ENCODE measurements at places on chromosomes 13 and 19. TPM values are rescaled to one million over a fixed set of nuclear protein-coding genes. Genes with fewer than 3 reads are reported as not detected.

- no peak for DNase-seq
These were observed 2.3 kb upstream of the DNAJB1 start for GRCh38 chr19:14520543-14520942.

DNA sequence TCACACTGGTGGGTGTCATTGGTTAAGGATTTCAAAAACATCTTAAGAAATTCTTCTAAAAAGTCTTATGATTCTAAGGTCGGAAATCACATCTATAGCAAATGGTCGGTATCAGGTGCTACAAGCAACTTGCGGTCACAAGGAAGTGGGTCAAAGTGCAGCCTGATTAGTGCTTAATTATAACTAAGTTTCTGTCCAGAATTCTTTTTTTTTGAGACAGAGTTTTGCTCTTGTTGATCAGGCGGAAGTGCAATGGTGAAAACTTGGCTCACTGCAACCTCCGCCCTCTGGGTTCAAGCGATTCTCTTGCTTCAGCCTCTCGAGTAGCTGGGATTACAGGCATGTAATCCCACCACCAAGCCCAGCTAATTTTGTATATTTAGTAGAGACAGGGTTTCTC, 1.2 kb upstream of the GDF15 start:
- no peak for DNase-seq

The ZNF560 gene
- polyA plus RNA-seq, result 0.16 TPM

- DNase-seq, result no peak
These were observed 290.8 kb downstream of the FOXO1 start for GRCh38 chr13:40375489-40376171.

DNA sequence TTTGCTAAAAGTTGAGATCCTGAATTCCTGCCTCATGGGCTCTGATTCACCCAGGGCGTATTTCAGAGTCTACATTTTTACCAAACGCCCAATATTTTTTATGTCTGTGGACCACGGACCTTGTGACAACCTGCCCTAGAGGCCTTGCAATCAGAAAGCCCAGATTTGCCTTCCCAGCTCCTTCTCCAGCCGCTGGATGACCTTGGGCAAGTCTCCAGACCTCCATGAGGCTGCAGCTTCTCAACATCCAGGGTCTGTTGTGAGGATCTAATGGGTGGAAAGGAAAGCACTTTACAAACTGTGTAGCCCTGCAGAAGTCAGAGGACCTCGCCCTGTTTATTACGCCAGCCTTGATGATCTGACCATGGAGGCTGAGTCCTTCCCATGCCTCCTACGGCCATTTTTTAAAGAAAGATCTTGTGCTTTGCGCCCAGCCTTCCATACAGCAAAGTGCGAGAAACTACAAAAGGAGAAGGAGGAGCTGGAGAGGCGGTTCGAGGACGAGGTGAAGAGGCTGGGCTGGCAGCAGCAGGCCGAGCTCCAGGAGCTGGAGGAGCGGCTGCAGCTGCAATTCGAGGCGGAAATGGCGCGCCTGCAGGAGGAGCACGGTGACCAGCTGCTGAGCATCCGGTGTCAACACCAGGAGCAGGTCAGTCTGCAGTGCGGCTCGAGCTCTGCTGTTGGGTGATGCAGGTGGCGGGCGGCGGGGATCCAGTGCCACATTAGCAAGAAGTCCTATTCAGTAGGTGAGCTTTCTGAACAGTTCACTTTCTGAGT, 115.6 kb downstream of the SLC7A1 start:
- no peak for DNase-seq

DNA sequence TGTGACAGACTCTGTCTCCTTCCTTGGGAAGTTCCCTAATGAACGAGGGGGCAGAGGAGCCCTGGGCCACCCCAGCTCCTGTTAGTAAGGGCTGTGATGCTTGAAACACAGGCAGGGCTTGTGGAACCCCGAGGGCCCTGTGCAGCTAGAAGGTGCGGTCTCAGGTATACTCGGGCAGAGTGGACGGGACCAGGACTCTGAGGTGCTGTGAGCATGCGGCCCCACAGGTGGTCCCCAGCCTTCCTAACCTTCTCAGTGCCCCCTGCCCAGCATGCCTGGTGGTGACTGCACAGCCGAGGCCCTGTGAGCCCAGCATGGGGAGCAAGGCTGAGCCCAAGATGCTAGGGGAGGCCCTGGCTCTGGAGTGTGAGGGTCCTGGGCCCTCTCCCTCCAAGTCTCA, 4.0 kb upstream of the SIGLEC8 start:
- DNase-seq, result no peak

The TEX101 gene
- not detected for polyA plus RNA-seq

DNA sequence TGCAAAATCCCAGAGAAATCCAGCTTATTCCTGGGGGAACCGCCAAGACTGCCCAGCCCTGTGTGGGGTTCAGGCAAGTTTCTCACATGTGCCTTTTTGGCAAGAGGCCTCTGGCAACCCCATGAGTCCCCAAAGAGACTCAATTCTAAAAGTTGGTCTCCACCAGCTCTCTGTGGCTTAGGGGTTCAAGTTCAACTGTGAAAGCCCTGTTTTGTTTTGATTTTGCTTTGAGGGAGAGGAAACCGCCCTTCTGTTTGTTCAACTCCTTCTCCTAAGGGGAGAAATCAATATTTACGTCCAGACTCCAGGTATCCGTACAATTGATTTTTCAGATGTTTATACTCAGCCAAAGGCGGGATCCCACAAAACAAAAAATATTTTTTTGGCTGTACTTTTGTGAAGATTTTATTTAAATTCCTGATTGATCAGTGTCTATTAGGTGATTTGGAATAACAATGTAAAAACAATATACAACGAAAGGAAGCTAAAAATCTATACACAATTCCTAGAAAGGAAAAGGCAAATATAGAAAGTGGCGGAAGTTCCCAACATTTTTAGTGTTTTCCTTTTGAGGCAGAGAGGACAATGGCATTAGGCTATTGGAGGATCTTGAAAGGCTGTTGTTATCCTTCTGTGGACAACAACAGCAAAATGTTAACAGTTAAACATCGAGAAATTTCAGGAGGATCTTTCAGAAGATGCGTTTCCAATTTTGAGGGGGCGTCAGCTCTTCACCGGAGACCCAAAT, 583 bp upstream of the LDLR start:
- no peak for DNase-seq

GRCh38 chr13:70391678-70392077, 283.4 kb upstream of the KLHL1 start:
- DNase-seq, result no peak

The RASGRP4 gene
- polyA plus RNA-seq, result 2.1 TPM

GRCh38 chr13:93562676-93563075, 336.1 kb downstream of the GPC6 start:
- DNase-seq, result no peak

DNA sequence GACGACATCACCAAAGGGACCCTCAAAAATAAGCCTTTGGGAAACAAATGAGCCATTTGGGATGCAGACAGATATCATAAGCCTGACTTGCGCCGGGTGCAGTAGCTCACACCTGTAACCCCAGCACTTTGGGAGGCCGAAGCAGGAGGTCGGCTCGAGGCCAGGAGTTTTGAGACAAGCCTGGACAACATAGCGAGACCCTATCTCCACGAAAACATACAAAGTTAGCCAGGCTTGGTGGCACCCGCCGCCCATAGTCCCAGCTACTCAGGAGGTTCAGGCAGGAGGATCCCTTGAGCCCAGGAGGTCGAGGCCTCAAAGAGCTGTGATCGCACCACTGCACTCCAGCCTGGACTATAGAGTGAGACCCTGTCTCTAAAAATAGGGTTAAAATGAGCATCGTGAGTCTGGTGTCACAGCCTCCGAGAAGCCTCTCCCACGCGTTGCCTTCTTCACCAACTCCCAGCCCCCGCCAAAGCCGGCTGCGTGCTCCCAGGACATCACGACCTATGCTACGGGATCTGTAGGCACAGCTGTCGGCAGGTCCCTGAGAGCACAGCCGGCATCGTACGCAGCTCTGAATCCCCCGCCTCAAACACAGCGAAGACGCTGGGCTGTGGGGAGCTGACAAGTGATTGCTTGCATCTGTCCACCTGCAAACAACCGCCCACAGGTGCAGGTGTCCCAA, 1.6 kb downstream of the REXO1 start:
- no peak for DNase-seq

The XAB2 gene
- 18.6 TPM for polyA plus RNA-seq

The SCN1B gene
- not detected for polyA plus RNA-seq

- DNase-seq, result no peak
These were observed 977 bp downstream of the IRGQ start for GRCh38 chr19:43594710-43595604.

The CLDN10 gene
- polyA plus RNA-seq, result not detected

GRCh38 chr13:101178406-101178805, 237.9 kb downstream of the NALCN start:
- no peak for DNase-seq

The SPRED3 gene
- not detected for polyA plus RNA-seq

- no peak for DNase-seq
These were observed 28.3 kb downstream of the IL12RB1 start for GRCh38 chr19:18058208-18059009.

- DNase-seq, result peak; percentile 93
These were observed 884 bp upstream of the CBY2 start for GRCh38 chr13:45700971-45701900.

The OPA3 gene
- polyA plus RNA-seq, result 21.7 TPM

DNA sequence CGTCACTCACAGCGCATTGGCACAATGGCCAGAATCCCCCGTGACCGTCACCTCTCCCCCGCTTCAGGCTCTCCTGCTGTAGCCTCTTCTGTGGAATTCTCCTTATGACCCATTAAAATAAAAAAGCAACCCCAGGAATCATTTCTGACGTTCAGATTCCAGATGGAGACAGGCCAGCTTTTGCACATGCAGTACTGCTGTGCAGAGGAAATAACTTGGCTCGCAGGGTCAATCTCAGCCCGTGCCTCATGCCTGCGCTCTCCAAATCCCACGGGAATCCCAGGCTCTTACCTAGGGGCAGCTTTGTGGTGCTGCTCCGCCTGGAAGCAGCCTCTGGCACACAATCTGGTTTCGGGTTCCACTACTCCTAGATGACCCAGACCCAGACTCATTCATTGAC, 32.7 kb upstream of the SOX1 start:
- DNase-seq, result no peak

DNA sequence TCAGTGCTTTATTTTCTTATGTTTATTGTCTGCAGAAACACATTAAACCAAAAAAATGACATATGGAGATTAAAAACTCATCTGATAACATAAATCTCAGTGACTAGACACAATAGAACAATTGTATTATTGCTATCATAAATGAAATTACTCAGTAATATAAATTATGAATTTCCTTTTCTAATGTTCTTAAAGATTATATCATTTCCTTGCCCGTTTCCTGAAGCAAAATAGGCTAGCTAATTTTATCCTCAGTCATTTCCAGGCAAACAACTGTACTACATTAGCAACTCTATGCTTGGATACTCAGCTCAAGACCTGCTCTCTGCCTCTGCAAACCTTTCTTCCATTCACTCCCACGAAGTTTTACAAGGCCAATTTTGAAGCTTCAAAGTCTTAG, 61.2 kb downstream of the RFC3 start:
- DNase-seq, result no peak

The MCEMP1 gene
- polyA plus RNA-seq, result not detected

The CD37 gene
- polyA plus RNA-seq, result 88.5 TPM

The FFAR2 gene
- polyA plus RNA-seq, result 0.68 TPM

GRCh38 chr13:90068658-90069057, 1278.8 kb upstream of the MIR17HG start:
- no peak for DNase-seq
